ENCODE measurements at places on chromosomes 13 and 19.

DNA sequence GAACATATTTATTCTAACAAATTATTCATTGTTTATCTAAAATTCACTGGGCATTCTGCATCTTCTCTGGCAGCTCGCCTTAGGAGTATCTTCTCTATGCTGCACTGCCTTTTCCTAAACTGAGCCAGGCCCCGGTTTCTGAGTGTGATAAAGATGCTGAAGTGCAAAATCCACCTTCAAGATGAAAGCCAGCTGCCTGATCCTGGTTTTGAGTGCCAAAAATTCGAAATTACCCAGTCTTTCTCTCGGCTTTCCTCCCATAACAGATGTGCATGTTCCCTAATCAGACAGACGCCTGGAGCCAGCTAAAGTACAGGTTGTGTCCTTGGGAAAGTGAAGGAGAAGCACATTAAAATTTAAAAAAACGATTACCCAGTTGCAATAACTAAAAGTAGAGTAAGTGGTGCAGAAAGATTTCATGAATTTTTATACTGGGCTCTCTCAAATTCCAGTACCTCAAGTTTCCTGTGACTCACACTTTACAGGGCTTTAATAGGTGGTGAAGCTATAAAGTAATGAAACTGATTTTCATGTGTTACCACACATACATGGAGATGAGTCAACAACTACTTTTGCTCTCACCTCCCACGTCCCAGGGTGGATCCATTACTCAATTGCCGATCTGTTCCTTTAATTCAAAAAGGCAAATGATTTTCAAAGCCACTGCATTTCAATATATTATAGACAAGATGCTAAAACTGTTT is 65.0 kb upstream of the GTF2F2 start:
- no peak for DNase-seq

- DNase-seq = no peak
Observed at GRCh38 chr19:49895566-49896297, 955 bp downstream of the IL4I1 start.

GRCh38 chr19:36373638-36374156 is 5.3 kb downstream of the ZFP14 start:
- DNase-seq = no peak

DNA sequence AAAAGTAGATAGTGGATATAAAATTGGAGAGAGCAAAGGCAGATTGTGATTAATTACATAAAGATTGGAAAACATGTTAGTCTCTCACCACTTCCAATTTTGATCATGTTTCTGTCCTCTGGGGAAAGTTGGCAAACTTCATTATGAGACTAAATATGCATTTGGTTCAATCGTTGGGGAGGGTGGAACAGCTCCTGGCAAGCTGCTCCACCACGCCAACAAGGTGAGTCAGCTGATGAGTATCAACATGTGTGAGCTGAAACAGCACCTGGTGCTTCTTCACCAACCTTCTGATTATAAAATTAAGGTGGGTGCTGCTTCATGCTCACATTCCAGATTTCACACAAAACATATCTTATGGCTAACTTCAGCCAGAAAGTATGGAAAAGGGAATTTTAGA is 1784.6 kb downstream of the SLITRK5 start:
- DNase-seq = no peak

- no peak for DNase-seq
Observed at GRCh38 chr13:107753291-107753690, 462.0 kb downstream of the LIG4 start.

- no peak for DNase-seq
Observed at GRCh38 chr13:68850160-68850559, 1257.5 kb upstream of the ATXN8OS start.

DNA sequence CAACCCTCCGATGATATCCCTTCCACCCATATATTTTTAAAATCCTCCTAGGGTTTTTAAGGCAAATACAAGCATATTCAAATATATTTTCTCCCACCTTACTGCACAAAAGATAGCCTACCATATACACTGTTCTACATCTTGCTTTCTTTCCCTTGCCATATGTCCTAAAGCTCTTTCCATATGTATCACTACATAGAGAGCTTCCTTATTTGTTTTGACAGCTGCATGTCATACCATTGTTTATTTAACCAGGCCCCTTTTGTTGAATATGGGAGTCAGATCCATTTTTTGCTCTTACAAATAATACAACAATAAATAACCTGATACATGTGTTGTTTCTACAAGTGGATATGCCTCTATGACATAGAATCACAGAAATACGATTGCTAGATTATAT is 32.8 kb upstream of the WDFY2 start:
- DNase-seq = no peak

DNA sequence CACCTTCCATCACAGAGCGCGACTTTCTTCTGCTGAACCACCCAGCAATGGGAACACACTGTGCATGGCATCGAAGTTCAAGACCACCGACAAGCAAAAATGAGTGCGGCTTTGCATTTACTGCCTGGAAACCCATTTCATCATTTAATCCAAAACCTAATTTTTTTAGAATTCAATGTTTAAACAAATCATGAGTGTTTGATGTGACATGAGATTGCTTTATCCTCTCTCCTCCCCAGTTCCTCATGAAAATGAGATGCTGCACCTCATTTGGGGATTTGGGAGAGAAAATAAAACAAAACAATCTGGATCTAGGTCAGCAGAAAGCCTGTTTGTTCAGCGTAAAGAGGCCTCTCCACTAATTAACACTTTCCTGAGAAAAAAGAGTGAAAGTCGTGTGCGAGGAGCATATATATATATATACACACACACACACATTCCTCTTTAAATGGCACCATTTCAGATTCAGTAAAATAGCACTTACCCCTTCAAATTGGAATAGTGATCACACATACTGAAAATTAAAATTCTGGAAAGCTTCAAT is 126.2 kb downstream of the DCT start:
- no peak for DNase-seq

DNA sequence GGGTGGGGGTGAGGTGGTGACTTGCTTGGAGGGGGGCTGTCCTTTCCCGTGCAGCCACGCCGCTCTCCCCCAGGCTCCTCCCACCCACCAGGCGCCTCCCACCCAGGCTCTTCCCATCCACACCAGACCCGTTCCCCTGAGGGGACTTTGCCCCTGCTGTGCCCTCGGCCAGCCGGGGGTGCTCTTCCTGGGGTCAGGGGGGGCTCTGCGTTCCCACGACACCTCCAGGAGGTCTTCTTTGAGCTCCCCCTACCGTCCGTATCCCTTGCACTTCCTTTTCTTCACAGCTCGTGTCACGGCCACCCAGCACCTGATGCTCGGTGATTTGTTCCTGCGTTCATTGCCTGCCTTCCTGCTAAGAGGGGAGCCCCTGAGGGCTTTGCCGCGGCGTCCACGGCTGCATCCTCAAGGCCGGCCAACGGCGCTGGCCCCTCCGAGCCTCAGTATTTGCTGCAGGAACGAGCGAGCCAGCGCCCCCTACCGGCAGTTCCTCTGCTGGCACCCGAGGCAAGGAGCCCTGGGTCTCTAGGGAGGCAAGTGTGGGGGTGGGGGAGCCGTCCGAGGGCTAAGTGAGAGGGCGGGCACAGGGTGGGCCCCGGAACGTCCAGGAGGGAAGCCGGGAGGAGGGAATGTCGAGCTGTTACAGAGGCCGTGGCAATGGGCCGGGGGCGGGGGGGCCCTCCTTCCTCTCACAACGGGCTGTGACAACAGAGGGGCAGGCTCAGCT is 11.8 kb downstream of the LRRC4B start:
- peak; percentile 77 for DNase-seq

GRCh38 chr19:47158879-47159503 is 28.4 kb downstream of the SAE1 start:
- DNase-seq = no peak

GRCh38 chr13:98981369-98982080 is 3.7 kb upstream of the DOCK9 start:
- no peak for DNase-seq

DNA sequence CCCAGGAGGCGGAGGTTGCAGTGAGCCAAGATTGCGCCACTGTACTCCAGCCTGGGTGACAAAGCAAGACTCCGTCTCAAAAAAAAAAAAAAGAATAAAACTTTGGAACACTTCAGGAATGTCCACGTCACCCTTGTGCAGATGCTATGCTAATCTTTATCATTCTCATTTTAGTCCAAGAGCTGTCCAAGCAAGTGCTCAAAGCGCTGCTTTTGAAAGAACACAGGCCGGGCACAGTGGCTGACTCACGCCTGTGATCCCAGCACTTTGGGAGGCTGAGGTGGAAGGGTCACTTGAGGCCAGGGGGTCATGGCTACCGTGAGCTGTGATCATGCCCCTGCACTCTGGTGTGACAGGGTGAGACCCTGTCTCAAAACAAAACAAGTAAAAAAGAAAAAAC is 11.1 kb upstream of the UQCR11 start:
- no peak for DNase-seq

GRCh38 chr19:10111405-10111811 is at the start of gene P2RY11:
Gene P2RY11 (plus strand): TSS chr19:10111693. CDS start chr19:10111722, 29 bp downstream.
- no peak for DNase-seq

DNA sequence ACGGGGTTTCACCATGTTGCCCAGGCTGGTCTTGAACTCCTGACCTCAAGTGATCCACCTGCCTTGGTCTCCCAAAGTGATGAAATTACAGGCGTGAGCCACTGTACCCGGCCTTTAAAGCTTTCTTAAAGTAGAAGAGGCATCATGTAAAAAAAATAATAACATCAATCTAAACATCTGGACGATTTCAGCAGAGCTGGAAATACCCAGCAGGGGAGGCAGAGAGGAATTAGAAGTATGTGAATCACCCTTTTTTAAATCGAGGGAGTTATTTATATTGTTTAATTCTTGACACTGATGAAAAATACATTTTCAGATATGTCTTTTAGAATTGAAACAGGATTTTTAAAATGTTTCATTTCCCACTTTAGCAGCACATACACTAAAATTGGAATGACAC is 37.4 kb upstream of the MTIF3 start:
- no peak for DNase-seq

- DNase-seq = no peak
Observed at GRCh38 chr13:99182439-99182838, 18.2 kb upstream of the UBAC2 start.

GRCh38 chr13:25798998-25799397 is 252.8 kb downstream of the SHISA2 start:
- no peak for DNase-seq

GRCh38 chr13:104460554-104460953 is 1394.3 kb upstream of the SLC10A2 start:
- no peak for DNase-seq

DNA sequence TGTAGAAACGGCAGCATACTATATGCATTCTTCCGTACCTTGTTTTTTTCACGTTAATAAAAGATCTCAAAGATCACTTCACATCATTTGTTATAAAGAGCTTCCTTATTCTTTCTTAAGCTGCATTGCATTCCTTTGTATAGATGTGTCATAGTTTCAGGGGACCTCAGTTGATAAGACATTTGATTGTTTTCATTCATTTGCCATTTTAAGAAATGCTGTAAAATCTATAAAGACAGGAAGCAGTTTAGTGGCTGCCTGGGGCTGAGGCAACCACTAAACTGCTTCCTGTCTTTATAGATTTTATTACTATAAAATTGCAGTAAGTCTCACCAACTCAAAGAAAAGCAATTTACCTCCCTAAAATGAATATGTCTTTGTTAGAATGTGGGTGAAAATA is 59.4 kb downstream of the ZDHHC20 start:
- DNase-seq = no peak

- DNase-seq = no peak
Observed at GRCh38 chr13:67278235-67278634, 48.1 kb upstream of the PCDH9 start.

DNA sequence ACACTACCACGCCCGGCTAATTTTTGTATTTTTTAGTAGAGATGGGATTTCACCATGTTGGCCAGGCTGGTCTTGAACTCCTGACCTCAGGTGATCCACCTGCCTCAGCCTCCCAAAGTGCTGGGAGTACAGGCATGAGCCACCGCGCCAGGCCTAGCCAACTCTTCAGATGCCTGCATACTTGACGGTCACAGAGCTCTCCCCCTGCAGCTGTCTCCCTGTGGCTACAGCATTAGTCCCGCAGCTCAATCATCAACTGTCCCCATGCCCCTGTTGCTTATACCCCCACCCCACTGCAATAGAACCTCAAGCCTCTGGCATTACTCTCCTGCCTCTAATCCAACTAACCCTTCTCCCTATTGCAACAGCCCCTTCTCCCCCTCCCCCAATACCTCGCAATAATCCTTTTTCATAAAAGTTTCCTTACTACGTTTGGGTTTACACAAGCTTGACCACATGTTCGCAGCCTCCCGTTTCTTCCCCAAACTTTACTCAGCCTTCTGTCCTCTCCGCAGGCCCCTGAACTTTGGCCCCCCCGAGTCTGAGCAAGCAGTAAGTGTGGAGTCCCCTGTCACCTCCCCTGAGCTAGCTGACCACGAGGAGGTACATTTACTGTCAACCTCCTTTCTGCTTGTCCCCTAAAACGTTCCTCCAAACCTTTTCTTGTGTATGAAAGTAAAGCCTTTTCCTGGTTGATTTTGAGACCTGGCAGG is 1.7 kb downstream of the ZNF77 start:
- no peak for DNase-seq

- DNase-seq = no peak
Observed at GRCh38 chr13:75715601-75716523, 79.7 kb downstream of the LMO7 start.

DNA sequence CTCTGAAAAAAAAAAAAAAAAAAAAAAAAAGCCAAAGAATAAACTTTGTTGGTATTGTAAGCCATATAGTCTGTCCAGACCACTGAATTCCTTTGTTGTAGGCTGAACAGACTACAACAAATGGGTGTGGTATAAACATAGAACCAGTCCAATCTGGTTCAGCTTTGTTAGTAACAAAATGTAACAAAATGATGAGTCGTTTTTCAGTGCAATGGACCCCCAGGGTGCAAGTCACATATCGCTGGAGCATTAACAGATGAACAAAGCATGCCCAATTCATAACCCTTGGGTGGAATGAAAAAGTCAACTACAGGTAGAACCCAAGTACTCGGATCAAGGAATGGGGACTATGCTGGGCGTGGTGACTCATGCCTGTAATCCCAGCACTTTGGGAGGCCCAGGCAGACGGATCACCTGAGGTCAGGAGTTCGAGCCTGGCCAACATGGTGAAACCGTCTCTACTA is 13.6 kb upstream of the FCHO1 start:
- DNase-seq = no peak

DNA sequence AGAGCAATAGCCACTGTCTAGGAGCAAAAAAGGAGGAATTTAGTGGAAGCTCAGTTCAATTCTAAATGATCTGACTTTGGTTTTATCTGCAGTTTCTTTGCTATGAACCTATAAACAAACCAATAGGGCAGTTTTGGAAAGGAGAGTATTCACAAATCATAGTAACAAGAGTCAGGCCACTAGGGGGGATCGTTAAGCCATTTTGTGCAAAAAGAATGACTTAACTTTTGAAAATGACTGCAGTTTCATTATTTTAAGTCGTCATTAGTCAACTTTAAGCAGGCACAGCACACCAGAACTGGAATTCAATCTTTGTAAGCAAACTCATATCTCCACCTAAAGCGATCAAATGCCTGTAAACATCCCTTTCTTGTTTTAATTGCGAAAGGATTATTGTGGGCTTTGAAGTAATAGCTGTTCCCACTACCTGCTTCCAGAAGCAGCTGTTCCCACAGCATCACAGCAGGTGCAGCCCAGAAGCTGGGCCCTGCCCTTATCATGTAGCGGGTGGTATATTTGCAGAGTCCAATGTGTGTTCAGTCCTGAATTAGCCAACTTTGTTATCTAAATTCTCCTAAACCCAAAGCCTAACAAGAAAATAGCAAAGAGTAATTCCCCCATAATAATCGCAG is 51.5 kb downstream of the SOX21 start:
- DNase-seq = no peak

Data from left ventricle myocardium inferior (tissue), 1 donor.